ENCODE measurements at places on chromosomes 2 and 18.

GRCh38 chr2:167127135-167127534 lies 238.9 kb downstream of the XIRP2 start:
- no peak for DNase-seq

DNA sequence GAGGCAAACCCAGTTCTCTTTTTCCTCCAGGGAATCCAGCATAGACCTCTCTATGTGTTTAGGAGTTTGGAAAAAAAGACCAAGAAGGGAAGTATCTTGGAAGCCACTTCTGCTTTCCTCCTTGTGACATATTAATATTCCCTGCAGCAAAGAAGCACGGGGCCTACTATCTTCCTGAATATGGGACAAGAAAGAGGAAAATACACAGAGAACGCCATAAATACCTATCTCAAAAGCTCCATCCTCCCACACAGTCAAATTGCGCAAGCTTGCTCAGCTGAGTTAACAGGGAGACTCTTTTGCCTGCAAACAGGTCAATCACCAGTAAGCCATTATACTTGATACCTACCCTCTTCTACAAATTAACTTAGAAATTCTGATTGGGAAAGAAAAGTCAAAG lies 16.7 kb upstream of the RAPH1 start:
- no peak for DNase-seq

DNA sequence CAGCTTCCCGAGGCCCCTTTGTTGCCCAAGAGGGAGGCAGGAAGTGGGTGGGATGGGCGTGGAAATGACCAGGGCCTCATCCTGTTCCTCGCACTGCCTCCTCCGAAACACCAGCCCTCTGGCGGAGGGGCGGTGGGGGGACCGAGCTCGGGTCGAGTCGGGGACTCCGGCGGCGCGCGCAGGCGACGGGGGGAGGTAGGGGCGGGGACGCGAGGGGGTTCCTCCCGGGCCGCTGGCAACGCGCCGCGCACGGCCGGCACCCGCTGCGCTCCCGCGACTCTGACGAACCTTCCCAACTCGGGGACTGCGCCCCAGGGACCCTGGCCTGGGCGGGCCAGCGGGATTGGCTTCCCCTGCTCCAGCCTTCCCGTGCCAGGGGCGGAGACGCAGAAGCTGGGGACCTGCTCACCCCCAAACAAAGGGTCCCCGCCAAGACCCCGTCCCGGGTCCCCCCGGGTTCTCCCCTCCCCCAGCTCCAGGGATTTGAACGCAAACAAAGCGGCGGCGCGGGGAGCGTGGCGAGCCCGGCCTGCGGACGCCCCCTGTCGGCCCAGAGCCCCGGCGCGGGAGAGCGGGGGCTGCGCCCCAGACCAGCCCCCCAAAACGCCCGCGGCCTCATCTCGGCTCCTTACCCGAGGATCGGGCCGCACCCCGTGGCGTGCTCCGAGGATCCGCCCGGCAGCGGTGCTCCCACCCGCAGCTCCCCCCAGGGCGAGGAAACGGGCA lies 1.2 kb downstream of the SEMA4C start:
- peak; percentile 93 for DNase-seq

DNA sequence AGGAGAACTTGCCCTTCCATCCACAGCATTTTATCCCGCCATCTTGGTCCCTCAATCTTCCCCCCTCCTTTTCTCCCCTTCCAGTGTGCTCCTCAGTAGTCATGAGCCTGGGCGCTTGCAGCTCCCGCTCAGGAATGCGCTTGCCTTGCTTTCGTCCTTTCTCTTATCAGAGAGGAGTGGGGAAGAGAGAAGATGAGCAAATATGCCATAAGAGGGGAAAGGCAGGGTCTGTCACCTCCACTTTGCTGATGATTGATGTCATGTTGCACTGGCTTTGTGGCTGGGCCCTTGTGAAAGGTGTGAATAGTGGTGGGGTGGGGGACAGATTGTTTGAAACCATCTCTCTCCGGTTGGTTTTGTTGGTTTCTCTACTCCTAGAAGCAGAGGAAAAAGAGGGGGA lies 569.3 kb downstream of the TNS1 start:
- DNase-seq, result no peak

DNA sequence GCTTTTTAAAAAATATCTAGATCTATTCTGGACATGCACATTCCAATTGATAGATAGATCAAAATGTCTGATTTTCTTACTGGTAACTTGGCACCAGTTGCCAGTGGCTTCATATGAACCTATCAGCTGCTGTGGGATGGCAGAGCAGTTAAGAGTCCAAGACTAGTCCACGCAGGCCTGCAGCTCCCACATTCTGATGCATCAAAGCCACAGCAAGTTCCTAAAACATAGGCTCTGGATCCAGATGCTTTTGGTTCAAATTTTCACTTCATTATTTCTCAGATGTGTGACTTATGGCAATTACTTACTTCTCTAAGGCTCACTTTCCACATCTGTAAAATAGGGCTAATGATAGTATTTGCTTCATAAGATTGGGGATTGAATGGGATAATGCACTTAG lies 48.0 kb upstream of the CYP1B1 start:
- DNase-seq, result no peak

DNA sequence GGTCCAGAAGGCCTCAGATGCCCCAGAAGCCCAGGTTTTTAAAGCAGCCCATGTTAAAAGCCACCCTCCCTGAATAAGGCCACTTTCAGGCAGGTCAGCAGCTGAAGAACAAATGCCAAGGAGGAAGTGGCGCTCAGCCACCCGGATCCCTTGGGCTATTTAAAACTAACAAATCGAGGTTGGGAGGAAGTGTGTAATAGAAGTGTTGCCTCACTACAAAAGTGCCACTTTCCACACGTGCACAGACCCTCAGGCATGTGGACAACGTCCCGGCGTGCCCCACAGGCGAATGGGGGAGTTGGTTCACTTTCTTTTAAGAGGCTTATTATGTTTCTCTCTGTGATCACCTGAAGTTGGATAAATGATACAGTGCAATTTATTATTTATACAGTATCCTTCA lies 173.8 kb upstream of the SALL3 start:
- DNase-seq, result no peak

DNA sequence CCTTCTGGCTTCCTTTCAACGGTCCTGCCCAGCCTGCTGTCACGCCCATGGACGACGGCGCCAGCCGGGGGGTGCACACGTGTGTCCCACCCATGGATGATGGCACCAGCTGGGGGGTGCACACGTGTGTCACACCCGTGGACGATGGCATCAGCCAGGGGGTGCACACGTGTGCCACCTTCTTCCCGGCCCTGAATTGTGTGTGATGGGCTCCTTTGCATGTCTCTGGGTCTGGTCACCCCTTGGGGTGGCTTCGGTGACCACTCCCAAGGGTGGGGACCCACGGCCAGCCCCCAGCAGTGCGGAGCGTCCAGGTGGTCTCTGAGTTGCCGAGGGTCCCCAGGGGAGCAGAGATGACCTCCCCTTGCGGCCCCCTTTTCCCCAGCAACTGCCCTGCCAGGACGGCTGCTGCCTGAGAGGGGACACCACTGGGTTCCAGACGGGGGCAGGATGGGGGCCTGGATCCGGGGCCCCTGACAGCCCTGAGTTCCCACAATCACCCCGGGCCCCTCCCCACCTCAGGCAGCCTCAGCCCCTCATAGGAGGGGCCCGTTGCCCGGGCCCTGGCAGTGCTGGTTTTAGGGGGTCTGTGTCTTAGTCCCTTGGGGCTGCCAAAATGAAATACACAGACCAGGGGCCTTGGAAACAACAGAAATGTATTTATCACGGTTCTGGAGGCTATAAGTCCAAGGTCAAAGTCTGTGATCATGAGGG lies 9.4 kb downstream of the NEU4 start:
- DNase-seq, result peak; percentile 14

- DNase-seq, result peak; percentile 34
These were observed 59.7 kb downstream of the PTH2R start for GRCh38 chr2:208466151-208466919.

GRCh38 chr2:221787561-221787960 lies 215.5 kb upstream of the EPHA4 start:
- DNase-seq, result no peak

DNA sequence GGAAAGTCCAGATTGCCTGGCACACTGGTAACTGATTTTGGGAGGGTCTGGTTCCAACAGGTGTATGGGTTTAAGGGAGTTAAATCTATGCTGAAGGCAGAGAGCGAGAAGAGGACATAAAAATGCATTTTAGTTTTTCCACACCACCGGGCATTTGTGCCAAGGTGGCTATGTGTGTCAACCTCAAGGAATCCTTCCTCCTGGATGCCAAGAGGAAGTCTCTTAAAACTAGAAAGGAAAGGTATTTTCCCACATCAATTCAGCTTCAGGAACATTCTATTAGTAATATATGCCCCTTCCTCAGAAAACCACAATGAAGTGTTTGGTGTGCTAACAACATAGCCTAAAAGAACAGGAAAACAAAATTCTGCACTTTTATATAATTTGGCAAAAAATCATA lies 5.4 kb upstream of the GAREM1 start:
- no peak for DNase-seq

- DNase-seq, result no peak
These were observed 117.3 kb downstream of the PLB1 start for GRCh38 chr2:28613186-28613585.

- no peak for DNase-seq
These were observed 15.4 kb upstream of the XDH start for GRCh38 chr2:31429759-31430438.

- no peak for DNase-seq
These were observed 70.8 kb downstream of the ACAA2 start for GRCh38 chr18:49742316-49743116.

GRCh38 chr2:101854877-101855276 lies 136.9 kb upstream of the IL1R2 start:
- DNase-seq, result no peak

DNA sequence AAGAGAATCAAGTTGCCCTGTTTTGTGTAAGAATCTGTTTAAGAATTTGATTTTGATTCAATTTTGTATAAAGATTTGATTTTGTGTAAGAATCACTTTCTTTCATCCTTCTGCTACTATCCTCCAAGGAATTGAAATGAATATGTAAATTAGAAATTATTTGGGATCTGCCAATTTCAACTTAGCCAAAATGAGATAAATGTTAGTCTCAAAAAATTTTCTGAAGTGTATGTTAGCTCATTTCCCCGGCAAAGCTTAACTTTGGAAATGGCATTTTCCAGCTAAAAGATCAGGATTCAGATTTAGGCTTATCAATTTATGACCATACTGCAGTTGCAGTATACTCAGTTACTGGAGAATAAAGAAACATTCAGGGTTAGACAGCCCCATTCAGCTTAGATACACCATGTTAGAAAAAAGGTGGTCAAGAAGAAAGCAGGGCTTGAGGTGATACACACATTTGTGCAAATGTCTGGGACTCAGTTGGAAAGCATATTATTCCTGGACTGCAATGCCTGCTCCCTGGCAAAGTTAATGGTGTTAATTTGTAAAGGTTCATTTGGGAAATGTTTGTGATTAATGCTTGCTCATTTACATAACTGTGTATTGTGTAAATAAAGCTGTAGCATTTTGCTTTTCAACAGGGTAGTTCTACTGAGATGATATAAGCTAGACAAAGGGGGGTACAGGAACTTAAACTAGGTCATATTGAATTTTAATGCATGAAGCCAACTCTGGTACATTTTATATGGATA lies 247.8 kb upstream of the SESTD1 start:
- no peak for DNase-seq

GRCh38 chr2:5661362-5661761 lies 30.8 kb upstream of the SOX11 start:
- DNase-seq, result no peak

DNA sequence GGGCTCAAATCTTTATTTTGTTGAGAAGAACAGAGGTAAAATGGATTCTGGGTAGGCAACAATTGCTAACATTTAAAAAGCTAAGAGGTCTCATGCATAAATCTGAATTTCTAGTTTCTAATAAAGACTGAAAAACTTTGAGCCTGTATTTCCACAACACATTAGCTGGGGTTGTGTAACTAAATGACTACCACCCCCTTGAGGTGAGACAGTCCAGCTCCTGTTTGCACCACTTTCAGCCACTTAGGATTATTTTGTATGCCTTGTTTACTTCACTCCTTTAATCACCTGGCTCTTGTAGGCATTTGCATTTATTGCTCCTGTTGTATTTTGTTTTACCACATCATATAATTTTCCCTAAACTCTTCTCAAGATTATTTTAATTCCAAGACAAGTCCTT lies 376.6 kb downstream of the PTH2R start:
- no peak for DNase-seq

DNA sequence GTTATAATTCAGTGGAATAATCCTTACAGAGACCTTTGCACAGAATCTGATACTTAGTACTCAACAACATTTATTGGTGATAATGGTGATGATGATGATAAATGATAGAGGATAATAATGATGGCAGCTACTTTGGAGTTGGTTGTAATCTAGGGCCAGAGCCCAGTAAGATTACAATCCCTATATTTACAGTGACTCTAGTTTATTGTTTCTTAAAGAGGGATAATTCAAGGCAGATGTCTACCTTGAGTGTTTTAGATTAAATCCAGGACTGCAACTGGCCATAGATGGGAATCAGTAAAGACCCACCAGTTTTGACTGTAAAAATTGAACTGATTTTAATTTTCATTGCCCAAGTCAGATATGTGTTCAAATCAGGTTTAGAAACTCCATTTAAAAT lies 813.9 kb upstream of the CNTNAP5 start:
- no peak for DNase-seq

All from GM13977 (cell line).